ENCODE measurements at places on chromosomes 12 and 14.

- DNase-seq = no peak
Measured at GRCh38 chr14:22533057-22533704, 55.8 kb downstream of the DAD1 start.

DNA sequence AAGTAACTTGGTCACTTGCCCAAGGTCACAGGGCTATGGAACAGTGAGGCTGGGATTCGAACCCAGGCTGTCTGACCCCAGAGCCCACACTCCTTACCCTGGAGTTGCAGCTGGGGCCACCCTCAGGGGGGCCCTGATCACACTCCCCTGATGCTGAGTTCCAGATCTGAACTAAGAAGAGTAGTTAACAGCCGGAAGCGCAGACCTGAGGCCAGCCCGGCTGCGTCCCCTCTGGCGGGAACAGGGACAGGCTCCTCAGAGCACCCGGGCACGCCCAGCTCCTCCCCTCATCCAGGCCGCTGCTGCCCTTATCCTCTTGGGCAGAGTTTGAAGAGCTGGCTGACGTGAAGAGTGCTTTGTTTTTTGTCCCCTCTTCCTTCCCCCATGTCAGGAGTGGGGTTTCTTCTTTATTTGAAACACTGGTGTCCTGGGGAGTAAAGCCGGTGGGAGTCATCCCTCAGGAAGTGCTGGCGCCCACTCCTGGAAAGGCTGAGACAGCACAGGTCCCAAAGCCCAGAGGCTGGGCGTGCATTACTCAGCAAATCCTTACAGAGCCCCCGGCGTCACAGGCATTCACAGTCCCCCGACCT is 8.7 kb downstream of the PHB2 start:
- peak; percentile 71 for DNase-seq

DNA sequence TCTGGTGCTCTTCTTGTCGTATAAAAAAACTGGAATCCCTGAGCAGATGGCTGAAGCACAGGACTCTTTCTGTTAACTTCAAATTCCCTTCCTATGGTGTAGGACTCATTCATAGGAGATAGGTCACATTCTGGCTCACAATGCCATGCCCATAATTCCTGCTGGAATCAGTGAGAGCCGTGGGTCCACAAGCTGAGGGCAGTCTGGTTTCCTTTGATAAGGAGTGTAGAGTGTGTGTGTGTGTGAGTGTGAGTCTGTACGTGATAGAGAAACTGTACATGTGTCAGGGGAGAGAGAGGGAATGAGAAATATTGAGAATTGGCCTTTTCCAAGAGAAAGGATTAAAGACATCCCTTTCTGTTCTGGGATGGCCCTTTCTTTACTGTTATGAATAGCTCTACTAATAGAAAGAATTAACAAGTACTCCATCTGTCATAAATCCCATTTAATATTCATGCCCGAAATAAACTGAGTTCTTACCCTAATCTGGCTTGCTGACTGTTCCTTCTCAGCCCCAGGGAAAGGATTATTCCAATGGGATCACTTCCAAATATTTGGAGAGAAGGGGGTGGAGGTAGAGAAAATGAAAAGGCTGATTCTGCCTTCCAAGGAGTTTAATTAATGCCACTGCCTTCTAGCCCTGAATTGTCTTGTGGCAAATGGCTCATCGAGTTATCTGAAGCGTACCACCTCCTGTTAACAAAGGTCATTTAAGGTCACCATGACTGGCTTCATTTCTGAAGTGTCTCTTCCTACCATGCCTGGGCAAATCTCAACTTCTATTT is 79.0 kb downstream of the TMX1 start:
- DNase-seq = peak; percentile 71

GRCh38 chr14:68965261-68965761 is 13.8 kb downstream of the ACTN1 start:
- no peak for DNase-seq

GRCh38 chr14:39374851-39375250 is 57.4 kb downstream of the FBXO33 start:
- DNase-seq = peak; percentile 65

- no peak for DNase-seq
Measured at GRCh38 chr12:69835081-69835480, 10.1 kb downstream of the MYRFL start.

- no peak for DNase-seq
Measured at GRCh38 chr14:24700511-24700910, 66.5 kb upstream of the GZMB start.

- no peak for DNase-seq
Measured at GRCh38 chr12:108218921-108219320, 89.8 kb downstream of the WSCD2 start.

DNA sequence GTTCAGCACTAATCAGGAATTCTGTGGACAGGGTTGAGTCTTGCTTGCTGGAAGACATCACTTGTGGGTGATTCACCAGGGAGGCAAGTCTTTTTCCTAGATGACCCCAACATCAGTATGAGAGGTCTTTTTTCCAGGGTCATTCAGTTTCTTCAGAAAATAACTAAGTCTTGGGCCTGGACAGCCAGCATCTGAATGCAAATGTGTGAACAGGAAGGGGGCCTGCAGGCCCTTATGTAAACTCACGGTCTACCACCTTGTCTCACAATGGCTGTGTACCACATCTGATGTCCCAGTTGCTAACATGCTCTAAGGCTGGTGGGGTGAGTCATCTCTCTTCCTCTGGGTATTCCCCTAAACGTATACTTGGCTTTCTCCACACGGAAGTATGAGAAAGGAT is 79.2 kb downstream of the HECTD4 start:
- peak; percentile 87 for DNase-seq

DNA sequence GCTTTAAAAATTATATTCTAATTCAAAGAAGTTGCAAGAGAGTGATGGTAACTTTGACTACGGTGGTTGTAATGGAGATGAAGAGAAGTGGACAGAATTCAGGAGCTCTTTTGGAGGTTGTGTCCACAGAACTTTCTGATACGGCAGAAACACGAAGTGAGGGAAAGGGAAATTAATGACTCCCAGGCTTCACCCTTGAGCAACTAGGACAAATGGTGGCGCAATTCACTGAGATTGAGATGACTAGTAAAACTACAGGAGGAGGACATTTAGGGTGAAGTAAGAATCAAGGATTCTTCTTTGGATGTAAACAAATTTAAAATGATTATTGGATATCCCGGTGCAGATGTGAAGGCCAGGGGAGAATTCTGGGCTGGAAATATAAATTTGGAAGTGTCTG is 212.6 kb downstream of the PTPRO start:
- peak; percentile 26 for DNase-seq

DNA sequence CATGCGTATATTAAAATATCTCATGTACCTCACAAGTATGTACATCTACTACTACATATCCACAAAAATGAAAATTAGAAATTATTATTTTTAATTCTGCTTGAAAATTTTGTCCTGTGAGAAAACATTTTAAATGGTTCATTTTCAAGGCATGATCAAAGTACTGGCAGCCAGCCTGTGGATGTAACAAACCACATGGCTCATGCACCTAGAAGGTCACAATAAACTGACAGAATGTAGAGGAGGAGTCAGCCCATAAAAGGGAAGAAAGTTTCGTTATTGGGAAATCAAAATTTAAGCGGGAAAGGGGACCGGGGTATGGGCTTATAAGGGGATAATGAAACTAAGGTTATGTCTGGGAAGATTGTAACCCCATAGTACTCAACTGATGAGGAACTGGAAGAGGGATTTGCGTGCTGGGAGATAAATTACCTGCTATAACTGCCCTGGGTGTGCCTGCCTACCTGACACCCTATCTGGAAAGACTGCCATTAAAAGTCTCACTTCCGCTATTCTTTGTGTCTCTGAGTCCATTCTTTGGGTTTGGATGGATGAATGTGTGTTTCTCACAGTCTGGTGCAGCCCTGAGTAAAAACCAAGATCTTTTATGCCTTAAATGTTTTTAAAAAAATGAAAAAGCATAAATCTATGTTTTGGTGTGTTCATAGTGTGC is 62.2 kb upstream of the PCED1B start:
- DNase-seq = peak; percentile 51

Data from M059J (cell line).